H9 (cell line): ENCODE measurements at places on chromosomes 2 and 18.

GRCh38 chr2:241048949-241049343 lies 50.5 kb downstream of the SNED1 start:
- DNase-seq: no peak

DNA sequence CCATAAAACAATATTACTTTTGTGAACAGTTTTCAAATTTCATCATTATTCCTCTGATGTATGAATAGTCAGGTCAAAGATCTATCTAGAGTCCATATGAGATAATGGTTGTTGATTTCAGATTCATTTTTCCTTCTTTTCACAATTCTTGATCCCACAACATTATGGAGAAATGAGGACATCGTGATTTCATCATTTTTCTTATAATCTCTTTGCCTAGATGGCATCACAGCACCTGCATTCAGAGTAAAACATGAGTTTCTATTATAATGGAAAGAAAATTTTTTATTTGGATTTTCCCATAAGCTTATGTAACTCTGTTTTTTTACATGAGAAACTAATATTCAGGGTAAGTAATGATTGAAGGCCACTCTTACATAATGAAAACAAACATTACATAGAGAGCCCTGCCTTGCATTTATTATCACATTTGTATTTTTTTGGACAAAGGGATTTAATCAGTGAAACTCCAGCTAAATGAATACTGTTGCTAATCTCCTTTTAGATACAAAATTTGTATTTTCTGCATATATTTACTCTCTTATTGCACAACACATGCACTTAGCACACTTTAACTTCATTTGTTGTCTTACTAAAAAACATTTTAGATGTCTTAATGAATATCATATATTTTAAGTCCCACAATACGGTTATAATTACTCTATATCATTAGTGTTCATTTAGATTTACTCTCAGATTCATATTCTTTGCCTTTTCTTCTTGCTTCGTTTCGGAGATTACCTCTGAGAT lies 188.4 kb upstream of the KYNU start:
- DNase-seq: no peak

DNA sequence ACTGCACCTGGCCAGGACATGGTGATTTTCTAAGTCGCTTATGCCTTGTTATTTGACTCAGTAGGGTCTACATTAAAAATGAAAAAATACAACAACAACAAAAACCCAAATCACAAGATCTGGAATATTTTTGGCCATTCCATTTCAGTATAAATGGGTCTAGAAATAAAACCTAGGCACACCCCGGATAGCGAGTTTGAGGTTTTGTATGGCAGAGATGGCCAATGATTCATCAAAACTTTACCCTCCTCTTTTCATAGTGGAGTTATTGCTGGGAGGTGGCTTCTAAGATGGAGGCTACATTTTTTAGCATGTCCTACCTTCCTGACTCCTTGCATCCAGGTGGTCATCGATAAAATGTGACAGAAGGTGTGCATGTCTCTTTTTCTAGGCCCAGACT lies 49.3 kb upstream of the PELI1 start:
- no peak for DNase-seq

DNA sequence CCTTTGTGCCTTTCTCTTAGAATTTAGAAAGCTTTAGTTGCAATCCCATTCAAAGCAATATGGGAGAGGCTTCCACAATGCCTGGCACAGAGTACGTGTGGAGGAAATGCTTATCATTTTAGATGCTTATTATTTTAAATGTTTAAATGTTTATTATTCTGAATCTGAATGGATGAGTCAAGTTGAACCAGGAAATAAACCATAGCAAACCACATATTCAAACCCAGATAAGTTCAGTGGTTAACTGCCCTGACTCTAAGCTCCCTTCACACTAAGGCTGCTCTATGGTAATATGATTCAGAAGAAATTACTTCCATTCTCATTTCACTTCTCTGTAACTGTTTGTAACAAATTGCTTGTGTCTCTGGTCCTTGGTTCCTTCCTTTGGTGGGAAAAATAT lies 5.2 kb upstream of the PPP4R1 start:
- DNase-seq: no peak
